Thyroid gland (tissue), 4 donors: ENCODE measurements at places on chromosomes 2 and 18.

- H3K4me3 ChIP-seq: no peak within 1 kb of the TSS
- DNase-seq: no peak
- no peaks in the 10 kb centered on the region for H3K36me3 ChIP-seq
- no peaks in the 10 kb centered on the region for H3K4me1 ChIP-seq
Observed at GRCh38 chr18:72867746-72868584, at the start of gene NETO1. TSS of gene NETO1 (minus strand) at chr18:72867987. CDS start at chr18:72867291, 696 bp downstream.

DNA sequence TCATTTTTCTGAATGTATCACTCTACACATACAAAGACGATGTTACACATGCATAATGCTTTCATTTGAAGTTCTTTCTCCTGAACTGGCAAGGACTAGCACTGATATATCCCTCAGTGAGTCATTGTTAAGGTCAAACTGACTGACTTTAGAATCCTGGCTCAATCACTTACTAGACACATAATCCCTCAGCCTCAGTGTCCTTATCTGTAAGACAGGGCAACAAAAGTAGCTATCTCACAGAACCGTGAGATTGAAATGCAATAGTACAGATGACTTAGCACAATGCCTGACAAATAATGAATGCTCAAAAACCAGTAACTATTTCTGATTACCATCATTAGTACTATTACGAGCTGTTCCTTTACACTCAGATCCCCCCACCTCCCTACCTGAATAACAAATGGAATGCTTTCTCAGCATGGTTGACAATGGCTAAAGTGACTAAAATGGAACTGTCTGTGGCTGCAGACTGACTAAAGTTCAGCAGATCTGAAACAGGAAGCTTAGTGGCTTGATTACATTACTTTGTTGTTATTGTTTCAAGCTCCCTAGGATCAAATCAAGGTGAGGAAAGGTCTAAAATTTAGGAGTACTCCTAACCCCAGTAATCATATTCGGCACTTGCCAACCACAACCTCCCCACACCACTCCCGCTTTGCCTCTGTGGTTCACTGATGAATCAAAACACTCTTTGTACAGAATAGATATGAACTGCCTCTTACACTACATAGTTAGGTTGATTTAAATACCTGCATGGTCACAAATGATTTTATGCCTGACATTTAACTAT, 35.8 kb upstream of the CACNB4 start:
- no peak overlapping the region for H3K27ac ChIP-seq
- H3K4me3 ChIP-seq: no peak overlapping the region
- DNase-seq: no peak
- H3K4me1 ChIP-seq: no peaks in the 10 kb centered on the region

GRCh38 chr2:97951155-97951680, 44.5 kb downstream of the TMEM131 start:
- H3K4me3 ChIP-seq: no peak overlapping the region
- no peaks in the 10 kb centered on the region for H3K27me3 ChIP-seq
- no peak overlapping the region for H3K27ac ChIP-seq
- H3K4me1 ChIP-seq: no peaks in the 10 kb centered on the region

- H3K4me3 ChIP-seq: no peak overlapping the region
- H3K27me3 ChIP-seq: no peaks in the 10 kb centered on the region
- no peaks in the 10 kb centered on the region for H3K4me1 ChIP-seq
- DNase-seq: no peak
- H3K27ac ChIP-seq: no peak overlapping the region
- H3K36me3 ChIP-seq: no peaks in the 10 kb centered on the region
Observed at GRCh38 chr2:151695778-151696177, 38.5 kb downstream of the NEB start.

DNA sequence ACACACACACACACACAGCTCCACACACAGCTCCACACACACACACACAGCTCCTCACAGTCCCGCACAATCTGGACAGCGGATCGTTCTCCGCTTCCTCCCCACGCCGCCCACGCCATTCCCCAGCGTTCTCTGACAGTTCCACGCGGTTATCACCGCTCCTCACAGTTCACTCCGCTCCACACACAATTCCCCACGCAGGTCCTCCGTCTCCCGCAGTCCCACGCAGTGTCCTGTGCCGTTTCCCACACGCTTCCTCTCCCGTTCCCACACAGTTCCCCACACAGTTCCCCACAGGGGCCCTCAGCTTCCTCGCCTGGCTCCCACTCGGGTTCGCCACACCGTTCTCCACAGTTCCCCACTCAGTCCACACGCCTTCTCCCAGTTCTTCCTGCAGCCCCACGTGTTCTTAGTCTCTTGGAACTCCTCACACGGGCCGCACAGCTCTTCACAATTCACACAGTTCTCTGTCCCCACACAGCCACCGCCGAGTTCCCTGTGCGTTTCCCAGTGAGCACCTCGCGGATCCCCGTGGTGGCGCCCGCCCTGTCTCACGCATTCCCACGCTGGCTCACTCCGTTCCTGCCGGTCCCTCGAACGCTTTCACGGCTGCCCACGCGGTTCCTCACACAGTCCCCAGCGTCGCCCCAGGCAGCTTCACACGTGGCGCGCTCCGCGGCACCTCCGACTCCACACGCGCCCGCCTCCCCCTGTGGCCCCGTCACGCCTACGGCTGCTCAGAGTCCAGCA, 38.4 kb downstream of the KIF1A start:
- no peaks in the 10 kb centered on the region for H3K36me3 ChIP-seq
- no peak overlapping the region for H3K27ac ChIP-seq
- DNase-seq: no peak
- H3K4me3 ChIP-seq: no peak overlapping the region
- H3K4me1 ChIP-seq: no peaks in the 10 kb centered on the region

GRCh38 chr2:105732101-105732500, 12.6 kb upstream of the NCK2 start:
- no peak overlapping the region for H3K4me3 ChIP-seq
- no peak overlapping the region for H3K27ac ChIP-seq
- no peaks in the 10 kb centered on the region for H3K4me1 ChIP-seq
- H3K27me3 ChIP-seq: no peaks in the 10 kb centered on the region
